Hematopoietic multipotent progenitor cell treated with erythropoietin and hydrocortisone succinate and interleukin-3 and kit ligand, for 15 days (in vitro differentiated cells): ENCODE measurements at places on chromosomes 5 and 9.

GRCh38 chr9:133632806-133633680, 3.1 kb upstream of the DBH start:
- DNase-seq, result no peak

DNA sequence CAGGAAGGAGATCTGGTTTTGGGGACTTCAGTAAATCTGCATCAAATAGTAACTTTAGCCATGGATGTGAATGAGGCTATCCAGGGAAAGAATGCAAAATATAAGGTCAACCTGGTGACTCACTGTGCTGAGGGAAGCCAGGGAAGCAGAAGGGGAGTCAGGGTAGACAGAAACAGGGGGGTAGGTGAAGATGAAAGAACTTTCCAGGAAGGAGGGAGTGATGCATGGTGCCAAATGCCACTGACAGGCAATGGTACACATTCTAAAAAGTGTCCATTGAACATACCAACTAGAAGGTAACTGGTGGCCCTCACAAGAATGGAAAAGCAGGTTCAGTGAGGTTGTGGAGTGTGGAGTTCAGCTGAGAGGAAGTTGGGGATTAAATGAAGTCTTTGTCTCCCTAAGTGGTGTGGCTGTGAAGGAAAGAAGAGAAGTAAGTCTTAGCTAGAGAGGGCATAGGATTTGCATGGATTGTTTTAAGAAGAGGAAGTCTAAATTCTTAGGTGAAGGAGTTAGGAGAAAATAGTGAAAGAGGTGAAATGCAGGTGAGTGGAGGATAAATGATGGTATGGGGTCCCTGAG, 35.5 kb downstream of the PALM2AKAP2 start:
- no peak for DNase-seq

DNA sequence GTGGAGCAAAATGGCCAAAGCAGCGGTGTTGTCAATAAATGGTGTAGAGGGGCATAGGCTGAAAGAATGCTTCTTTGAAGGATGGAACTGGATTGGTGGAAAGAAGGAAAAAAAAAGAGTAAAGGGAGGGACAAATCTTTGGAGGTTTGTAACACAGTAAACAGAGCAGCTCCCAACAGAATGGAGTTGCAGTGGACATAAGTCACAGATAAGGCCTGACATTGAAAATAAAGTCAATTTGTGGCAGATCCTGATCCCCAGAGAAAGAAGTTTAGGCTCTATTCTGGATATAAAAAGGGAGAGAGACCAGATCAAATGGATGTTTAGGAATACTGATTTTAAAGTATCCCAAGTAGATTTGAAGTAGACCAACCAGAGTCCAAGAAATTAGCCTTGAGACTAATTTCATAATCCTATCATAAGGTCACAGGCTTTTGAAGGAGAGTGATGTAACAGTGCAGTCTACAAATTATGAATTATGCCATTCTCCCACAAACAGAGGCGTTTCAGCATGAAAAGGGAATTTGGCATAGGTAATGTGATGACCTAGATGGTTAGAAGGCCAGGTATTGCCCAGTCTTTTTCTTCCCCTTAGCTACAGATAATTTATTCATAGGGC, 8.9 kb downstream of the ALDH1A1 start:
- no peak for DNase-seq

GRCh38 chr9:135959814-135960213, 1.4 kb downstream of the UBAC1 start:
- DNase-seq, result peak; percentile 80

- peak; percentile 44 for DNase-seq
Measured at GRCh38 chr5:150000990-150001659, 586 bp downstream of the HMGXB3 start.

DNA sequence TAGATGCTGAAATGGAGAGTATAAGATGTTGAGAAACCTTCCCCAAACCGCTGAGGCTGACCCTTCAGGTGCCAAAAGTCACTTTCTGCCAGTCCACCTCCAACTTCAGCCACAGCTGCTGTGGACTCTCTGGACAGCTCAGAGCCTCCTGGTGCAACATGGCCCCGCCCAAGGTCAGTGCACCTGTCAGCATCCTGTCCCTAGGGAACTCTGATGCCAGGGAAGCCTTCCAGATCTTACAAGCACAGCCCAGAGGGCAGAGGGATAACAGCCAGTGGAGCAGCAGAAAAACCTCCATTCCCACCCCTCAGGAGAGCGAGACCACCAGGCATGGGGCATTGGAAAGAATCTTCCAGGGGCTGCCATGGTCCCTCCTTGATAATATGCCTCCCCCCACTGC, 10.5 kb upstream of the PTGES2 start:
- DNase-seq, result no peak

GRCh38 chr5:131521252-131521651, 113.8 kb downstream of the RAPGEF6 start:
- DNase-seq, result no peak

- no peak for DNase-seq
Measured at GRCh38 chr9:133882849-133883755, 109.0 kb downstream of the VAV2 start.

GRCh38 chr5:149018909-149019443, 43.9 kb downstream of the SH3TC2 start:
- DNase-seq, result no peak

DNA sequence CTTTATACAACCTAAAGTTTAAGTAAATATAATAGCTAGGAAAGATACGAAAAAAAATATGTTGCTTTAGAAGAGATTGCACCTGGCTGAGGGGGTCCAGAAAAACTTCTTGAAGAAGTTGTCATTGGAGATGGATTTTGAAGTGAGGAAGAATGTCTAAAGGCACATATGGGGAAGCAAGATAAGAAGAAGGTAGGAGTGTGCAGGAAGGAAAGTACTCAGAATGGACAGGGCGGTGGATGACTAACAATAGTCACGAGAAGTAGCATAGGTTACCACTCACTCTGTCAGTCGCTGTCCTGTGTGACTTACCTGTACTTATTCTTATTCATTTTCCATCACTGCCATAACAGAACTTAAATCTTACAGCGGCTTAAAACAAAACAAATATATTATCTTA, 251.6 kb downstream of the GRIA1 start:
- no peak for DNase-seq

- DNase-seq, result no peak
Measured at GRCh38 chr5:78953092-78953800, 31.9 kb downstream of the ARSB start.

- DNase-seq, result no peak
Measured at GRCh38 chr9:32403567-32404260, 19.3 kb downstream of the ACO1 start.

DNA sequence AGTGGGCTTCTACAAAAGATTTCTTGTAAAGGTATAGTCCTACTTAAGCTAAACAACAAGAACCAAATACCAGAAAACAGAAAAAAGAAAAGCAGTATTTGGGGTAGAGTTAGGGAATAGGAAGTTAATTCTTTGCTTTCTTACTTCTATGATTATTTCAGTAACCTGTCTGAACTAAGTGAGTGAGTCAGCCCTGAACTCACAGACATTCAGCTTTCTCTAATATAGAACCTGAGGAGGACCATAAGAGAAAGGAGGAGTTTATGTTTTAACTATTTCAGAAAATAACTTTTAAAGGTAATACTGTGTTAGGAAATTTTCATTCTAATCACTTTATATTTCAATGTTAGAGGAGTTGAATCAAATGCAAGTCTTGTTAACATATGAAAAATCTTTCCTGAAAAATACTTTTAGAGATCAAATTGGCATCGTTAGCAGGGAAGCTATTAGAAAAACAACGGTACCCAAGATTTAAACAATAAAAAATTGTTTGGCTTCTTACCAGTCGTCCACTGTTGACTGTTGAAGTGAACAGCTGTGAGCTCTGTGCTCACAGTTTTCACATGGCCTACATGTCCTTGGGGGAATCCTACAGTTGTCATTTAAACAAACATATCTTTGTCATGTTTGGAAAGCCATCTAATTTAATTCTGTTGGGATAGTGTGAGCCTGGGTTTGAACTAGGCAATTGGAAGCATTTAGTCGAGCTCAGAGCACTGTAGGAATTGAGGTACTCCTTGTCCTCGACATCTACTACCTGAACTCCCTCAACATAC, 19.9 kb upstream of the ZFAND5 start:
- no peak for DNase-seq

DNA sequence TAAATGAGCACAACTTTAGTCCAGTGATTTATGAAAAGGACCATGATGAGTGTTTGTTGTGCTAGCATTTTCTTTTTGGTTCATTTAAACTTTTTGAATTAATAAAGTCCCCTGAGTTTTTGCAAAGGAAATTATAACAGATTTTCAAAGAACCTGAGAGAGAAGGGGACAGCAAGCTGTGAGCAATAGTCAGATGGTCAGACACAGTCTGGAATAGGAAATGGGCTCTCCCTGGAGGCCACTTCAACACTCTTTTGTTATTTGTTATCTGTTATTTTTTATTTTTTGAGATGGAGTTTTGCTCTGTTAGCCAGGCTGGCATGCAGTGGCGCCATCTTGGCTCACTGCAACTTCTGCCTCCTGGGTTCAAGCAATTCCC, 171.1 kb downstream of the ARHGEF28 start:
- DNase-seq, result no peak

DNA sequence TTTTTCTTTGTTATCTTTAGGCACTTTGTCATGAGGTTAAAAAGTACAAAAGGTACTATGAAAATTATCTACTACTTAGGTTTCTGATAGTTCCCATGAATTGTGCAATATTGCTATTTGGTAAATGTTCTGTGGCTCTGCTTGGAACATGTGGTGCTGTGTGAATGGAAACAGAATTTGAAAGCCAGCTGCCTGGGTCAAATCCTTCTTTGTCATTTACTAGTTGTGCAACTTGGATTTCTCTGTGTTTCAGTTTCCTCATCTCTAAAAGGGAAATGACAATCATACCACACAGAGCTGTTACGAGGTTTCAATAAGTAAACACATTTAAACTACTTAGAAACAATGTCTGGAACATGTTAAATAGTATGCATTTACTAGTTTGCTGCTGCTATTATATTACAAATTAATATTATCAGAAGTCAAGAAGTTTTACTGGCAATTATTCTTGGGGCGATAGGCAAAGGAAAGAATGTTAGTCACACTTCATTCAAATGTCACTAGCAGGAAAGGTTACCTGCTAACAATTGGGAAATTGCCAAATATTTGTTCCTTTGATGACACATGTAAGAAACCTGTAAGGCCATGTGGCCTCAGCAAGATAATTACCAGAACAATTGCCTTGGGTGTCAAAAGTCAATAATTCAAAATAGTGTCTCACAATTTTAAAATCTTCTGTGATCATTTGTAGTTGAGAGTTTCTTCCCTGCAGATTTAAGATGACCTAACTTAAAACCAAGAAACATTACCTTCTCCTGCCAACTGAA, 184.8 kb downstream of the KIAA0825 start:
- no peak for DNase-seq
